ENCODE measurements at places on chromosomes 3 and 15.

- DNase-seq = peak; percentile 90
Measured at GRCh38 chr15:66841953-66842681, 140.1 kb downstream of the SMAD6 start.

GRCh38 chr3:25911525-25912295 is 121.8 kb downstream of the OXSM start:
- DNase-seq = no peak

GRCh38 chr3:14042680-14043079 is 82.0 kb downstream of the CHCHD4 start:
- DNase-seq = peak; percentile 12

GRCh38 chr15:89686522-89686921 is 4.0 kb downstream of the PEX11A start:
- DNase-seq = no peak

- DNase-seq = no peak
Measured at GRCh38 chr3:10532939-10533736, 27.8 kb upstream of the ATP2B2 start.

GRCh38 chr3:128372281-128372680 is 94.4 kb downstream of the DNAJB8 start:
- DNase-seq = no peak

DNA sequence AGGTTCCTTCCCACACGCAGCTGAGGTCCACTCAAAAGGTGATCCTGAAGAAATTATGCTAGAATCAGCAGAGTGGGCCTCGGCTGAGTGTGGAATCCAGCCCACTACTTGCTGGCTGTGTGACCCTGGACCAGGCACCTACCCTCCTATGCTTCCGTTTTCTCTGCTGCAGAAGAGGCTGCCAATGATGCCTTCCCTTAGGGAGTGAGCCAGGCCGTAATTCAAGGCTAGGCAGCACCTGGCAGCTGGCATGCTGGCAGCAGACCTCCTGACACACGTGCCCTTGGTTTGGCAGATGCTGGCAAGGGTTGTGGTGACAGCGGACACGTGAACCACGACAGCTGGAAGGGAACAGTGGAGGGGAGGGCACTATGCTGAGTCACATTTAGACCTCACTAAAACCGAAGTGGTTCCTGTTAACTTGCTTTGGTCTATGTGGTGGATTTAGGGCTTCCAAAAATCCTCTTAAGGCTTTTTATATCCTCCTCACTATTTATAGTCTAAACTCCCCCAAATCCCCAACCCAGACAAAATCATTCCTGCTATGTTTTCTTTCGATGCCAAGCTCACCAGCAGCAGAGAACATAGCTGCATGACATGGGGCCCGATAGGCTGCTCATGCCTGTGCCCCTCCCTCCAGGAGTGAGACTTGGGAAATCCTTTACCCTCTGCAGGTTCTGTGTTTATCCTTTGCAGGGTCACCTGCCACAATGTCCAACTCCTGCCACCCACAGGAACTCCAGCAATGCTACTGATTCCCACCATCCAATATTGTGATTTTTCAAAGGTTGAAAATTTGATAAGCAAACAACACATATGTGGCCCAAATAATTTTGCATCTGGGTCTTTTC is 10.6 kb upstream of the PCSK6 start:
- DNase-seq = peak; percentile 95

GRCh38 chr3:172096881-172097420 is 57.6 kb downstream of the FNDC3B start:
- peak; percentile 76 for DNase-seq

DNA sequence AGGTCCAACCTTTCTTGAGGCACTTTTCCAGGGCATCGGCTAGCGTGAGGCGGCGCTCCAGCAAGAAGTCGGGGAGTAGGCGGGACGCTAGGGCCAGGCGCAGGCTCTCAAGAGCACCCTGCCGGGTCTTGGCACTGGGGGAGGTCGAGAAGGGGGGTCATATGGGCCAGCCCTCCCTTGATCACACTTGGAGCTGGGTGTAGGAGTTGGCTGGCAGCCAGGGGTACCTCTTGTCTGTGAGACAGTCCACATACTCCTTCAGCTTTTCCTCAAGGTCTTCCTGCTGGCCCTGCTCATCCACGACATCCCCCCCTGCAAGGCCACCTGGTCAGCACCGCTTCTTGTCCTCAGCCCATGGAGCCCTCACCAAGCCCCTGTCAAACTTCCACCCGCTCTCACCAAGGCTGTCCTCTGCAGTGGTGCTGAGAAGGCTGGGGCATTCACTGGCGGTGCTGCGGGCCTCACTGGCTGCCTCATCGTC is 2.0 kb downstream of the IFRD2 start:
- DNase-seq = no peak

DNA sequence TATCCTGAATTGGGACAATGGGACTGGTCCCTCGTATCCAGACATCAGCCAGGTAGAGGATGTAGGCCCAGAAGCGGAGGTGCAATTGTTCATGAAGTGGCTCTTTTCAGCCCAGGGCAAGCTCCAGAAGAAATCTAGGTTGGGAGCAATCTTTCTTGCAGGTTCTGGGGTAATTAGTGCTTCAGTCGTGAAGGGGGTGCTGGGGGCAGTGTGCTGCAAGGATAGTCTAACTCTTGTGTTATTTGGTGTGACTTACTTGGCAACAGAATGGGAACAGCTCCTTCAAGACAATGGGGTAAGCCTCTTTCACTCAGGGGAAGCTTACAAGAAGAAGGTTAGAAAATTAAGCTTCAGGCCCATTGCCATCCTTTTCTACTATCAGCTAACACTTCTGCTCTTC is 273.0 kb downstream of the DIPK2A start:
- no peak for DNase-seq

DNA sequence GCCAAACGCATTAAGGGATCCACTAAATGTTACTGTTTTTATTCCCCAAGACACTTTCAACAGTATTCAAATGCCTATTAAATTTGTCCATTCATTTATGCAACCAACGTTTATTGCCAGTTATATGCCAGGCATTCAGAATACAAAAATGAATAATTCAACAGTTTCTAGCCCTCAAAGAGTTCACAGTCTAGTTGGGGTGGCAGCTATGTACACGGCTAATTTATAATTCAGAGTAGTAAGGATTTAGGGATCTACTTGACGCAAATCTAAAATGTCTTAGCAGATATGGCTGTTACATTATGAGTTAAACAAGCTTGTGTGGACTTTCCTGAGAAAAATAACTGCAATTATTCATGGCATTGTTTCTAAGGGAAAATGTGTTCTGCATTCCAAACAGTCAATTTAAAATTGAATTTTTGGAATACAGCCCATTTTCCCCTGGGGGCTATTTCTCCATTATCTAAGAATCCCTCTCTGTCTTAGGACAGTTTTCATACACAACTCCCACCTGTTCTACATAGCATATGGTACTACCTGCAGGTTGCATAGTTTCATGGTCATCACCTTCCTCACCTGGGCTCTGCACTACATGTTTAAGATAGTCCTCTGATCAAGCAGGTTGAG is 11.5 kb upstream of the MSL2 start:
- DNase-seq = no peak

- DNase-seq = peak; percentile 11
Measured at GRCh38 chr15:30023798-30024295, 58.9 kb upstream of the GOLGA8J start.

DNA sequence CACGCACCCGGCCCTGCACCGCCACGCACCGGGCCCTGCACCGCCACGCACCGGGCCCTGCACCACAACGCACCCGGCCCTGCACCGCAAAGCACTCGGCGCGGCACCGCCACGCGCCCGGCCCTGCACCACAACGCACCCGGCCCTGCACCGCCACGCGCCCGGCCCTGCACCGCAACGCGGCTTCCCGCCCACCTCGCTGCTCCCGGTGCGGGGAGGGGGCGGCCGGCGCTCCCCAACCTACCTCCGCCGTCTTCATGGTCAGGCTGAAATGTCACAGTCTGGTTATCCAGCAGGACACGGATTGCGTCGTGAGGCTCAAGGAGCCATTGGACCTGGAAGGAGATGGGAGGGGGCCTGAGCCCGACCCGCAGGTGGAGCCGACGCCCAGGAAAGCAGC is 41.8 kb downstream of the MUC20 start:
- DNase-seq = no peak

DNA sequence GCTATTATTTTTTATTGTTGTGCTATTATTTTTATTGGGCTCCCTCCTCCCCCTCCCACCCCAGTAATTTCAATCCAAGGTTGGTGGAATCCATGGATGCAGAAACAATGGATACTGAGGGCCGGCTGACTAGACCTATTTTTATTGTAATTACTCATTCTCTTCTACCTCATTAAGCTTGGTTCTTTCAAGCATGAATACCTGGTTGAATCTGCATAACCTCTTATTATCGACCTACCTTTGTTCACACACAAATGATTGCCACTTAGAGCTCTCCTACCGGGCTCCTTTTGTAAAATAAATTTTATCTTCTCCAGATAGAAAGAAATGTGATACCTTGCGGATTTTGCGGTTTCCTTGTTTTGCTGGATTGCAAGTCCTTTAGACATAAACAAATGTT is 31.6 kb downstream of the BTD start:
- no peak for DNase-seq

GRCh38 chr3:144259267-144259666 is 287.6 kb downstream of the DIPK2A start:
- no peak for DNase-seq

GRCh38 chr15:53072077-53072476 is 281.9 kb upstream of the ONECUT1 start:
- peak; percentile 47 for DNase-seq

GRCh38 chr15:95874637-95875036 is 455.9 kb upstream of the NR2F2 start:
- no peak for DNase-seq

DNA sequence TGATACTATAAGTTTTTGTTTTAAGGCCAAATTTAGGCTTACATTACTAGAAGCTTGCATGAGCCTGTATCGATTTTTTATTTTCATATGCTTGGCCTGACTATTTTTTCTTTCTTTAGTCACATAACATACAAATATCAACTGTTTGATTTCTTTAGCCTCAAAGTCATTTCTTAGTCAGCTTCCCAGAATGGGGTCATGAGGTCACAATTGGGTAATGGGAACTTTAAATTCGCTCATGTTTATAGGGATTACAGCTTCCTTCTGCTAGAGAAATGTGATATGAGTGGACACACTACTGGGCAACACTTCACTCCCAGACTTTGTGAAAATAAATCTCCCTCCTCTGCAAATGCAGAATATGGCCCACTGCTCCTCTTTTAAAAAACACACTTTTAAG is 9.1 kb upstream of the TIPARP start:
- peak; percentile 88 for DNase-seq

DNA sequence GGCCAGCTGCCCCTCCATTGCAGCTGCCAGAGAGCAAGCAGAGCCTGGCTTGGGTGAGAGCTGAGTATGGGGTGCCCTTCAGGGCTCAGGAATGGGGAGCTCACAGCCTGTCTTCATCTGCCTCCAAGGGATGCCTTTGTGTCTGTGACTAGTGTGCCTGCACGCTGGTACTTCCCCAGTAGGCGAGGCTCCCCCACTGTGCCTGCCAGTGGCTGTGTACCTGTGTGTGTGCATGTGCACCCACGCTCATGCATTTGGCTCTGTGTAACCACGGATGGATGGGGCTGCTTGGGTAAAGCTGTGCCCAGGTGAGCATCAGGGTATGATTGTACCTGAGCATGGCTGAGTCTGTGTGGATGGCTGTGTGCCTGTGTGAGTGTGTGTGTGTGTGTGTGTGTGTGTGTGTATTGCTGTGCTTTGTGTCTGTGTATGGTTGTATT is 2.3 kb upstream of the GRM2 start:
- DNase-seq = no peak

- DNase-seq = no peak
Measured at GRCh38 chr3:60388731-60389130, 862.5 kb downstream of the FHIT start.

DNA sequence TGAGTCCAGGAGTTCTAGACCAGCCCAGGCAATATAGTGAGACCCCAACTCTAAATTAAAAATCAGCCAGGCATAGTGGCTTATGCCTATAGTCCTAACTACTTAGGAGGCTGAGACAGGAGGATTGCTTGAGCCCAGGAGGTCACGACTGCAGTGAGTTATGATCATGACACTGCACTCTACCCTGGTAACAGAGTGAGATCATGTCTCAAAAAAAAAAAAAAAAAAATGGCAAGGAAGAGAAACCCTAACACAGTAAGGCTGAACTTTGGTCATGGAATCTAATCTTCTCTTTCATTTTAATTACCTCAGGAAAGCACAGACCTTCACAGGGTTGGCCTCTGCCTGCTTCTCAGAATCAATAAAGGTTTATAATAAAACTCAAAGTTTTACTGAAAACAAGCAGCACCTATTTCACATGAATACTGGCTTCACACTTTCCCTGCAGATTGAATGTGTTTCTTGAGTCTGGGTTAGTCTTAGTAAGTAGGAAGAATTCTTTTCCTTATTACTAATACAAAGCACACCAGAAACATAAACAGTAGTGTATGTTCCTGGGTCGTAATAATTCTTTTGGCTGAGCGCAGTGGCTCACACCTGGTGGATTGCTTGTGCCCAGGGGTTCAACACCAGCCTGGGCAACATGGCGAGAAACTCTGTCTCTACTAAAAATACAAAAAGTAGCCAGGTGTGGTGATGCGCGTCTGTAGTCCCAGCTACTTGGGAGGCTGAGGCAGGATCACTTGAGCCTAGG is 11.6 kb upstream of the NR2C2 start:
- no peak for DNase-seq

- no peak for DNase-seq
Measured at GRCh38 chr3:100613721-100614390, 4.5 kb downstream of the ADGRG7 start.

- peak; percentile 77 for DNase-seq
Measured at GRCh38 chr15:85607842-85608241, 186.9 kb downstream of the KLHL25 start.

DNA sequence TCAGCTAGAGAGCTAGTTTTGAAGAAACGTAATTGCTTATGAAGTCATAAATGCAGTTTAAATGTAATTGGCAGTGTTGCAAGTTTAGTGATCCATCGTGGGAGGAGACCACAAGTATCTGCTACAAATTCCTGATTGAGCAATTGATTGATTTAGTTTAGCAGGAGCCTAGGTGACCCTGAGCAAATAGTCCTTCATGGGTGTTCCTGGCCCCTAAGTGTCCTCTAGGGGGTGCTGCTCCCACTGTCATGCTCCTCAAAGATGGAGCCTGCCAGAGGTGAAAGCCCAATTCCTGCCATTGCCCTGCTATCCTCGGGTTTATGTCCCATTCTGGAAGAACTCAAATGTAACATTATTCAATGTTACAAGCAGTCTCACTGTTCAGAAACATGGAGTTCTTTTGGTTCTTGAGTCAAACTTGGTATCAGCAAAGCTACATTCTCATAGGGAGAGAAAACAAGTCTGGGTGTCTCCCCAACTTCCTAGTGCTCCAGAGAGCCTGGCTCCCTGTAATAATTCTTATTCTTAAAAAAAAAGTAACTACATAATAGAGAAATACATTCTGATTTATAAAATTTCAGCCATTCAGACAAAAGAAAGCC is 29.8 kb upstream of the SENP5 start:
- peak; percentile 58 for DNase-seq

- no peak for DNase-seq
Measured at GRCh38 chr3:32946973-32947788, 4.3 kb upstream of the CCR4 start.

DNA sequence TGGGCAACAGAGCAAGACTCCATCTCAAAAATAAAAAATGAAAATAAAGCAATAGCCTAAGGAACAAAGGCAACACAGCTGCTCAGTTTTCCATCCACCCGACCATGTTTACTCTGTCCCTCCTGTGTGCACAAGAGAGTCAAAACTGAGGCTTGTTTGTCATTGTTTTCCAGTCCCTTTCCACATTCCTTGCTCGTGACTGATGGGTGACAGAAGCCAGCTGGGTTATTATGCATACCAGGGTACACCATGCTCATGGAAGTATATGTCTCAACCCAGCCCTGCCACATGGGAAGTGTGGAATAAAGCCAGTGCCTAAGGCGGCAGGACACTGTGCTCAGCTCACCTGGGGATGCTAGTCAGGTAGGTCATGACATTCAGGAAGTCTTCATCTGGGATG is 49.5 kb downstream of the MCF2L2 start:
- no peak for DNase-seq
